ENCODE measurements at places on chromosomes 11 and 22. TPM values are rescaled to one million over a fixed set of nuclear protein-coding genes. Genes with fewer than 3 reads are reported as not detected.

The UPK3A gene
- total RNA-seq = not detected

The TPH1 gene
- total RNA-seq = 1.7 TPM

The CFAP300 gene
- total RNA-seq = 15.1 TPM

The GRM5 gene
- 2.3 TPM for total RNA-seq

The OR6T1 gene
- not detected for total RNA-seq

The ZDHHC8 gene
- total RNA-seq = 40.9 TPM

The ADAMTS8 gene
- 0.56 TPM for total RNA-seq

The DLG2 gene
- 13.8 TPM for total RNA-seq

The ISX gene
- total RNA-seq = not detected

The PSMD13 gene
- 128 TPM for total RNA-seq

The DSCAML1 gene
- 3.0 TPM for total RNA-seq

The NCF4 gene
- 2.7 TPM for total RNA-seq

The CBLIF gene
- not detected for total RNA-seq

The OR8G5 gene
- 4.5 TPM for total RNA-seq

The COA4 gene
- total RNA-seq = 69.4 TPM

The MFRP gene
- total RNA-seq = not detected

The SPON1 gene
- total RNA-seq = 7.6 TPM

The LINC01488 gene
- not detected for total RNA-seq

The OR6A2 gene
- total RNA-seq = 2.6 TPM

The CYTH4 gene
- 7.2 TPM for total RNA-seq

The LRRC10B gene
- total RNA-seq = 6.4 TPM

All from testis (tissue), 5 donors.